Stimulated activated CD4-positive, alpha-beta T cell treated with anti-CD3 and anti-CD28 coated beads, Interleukin-4, amount 100 ng/mL, for 24 hours (primary cell): ENCODE measurements at places on chromosomes 11 and 22.

GRCh38 chr11:12787847-12788246, 113.6 kb downstream of the TEAD1 start:
- DNase-seq, result no peak

- DNase-seq, result no peak
These were observed 101.4 kb upstream of the C11orf87 start for GRCh38 chr11:109320595-109320994.

GRCh38 chr22:38652859-38653258, 3.3 kb downstream of the FAM227A start:
- no peak for DNase-seq

- no peak for DNase-seq
These were observed 86.4 kb downstream of the GGTLC2 start for GRCh38 chr22:22730655-22731373.

- DNase-seq, result no peak
These were observed 67.8 kb downstream of the SHANK2 start for GRCh38 chr11:71184421-71185210.

- no peak for DNase-seq
These were observed 42.5 kb downstream of the LMO1 start for GRCh38 chr11:8221046-8221723.

GRCh38 chr22:48279461-48279756, 1517.0 kb downstream of the TBC1D22A start:
- no peak for DNase-seq

DNA sequence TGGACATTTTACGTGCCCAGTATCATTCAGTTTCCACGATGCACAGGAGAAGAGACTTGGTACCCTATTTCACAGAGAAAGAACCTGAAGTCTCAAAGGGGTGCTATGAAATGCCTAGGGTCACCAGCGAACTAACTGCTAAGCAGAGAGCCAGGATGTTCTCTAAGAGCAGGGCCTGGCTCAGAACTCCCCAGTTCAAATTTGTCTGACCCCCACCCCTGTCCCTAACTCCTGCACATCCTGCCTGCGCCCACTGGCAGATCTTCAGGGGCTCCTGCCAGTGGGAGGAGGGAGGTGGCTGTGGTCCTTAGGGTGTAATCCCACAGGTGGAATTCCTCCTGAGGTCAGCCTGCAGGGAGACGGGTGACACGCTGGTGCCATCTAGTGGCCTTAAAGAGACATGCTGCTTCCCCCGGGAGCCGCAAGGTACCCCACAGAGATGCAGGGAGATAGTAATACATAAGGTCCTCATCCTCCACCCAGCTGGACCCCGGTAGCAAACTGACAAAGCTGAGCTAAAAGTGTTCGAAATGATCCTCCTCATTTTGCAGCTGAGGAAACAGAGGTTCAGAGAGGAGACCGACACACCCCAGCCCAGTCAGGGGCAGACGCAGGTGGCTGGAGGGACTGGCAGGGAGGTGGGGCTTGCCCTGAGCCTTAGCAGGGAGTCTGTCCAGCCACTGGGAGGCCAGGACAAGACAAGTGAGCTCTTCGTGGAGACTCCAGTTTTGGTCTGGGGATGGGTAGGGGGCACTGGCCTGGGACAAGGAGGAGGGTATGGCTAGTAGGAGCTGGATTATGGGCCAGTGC, 34.1 kb downstream of the MB start:
- DNase-seq, result peak; percentile 57

- no peak for DNase-seq
These were observed 169.9 kb downstream of the KIF18A start for GRCh38 chr11:27938011-27938410.

GRCh38 chr11:66545701-66546367, at the start of gene ZDHHC24:
Gene ZDHHC24, minus strand, starts transcription at chr11:66546048. Its CDS starts 45 bp downstream, at chr11:66546003.
- DNase-seq, result peak; percentile 91

DNA sequence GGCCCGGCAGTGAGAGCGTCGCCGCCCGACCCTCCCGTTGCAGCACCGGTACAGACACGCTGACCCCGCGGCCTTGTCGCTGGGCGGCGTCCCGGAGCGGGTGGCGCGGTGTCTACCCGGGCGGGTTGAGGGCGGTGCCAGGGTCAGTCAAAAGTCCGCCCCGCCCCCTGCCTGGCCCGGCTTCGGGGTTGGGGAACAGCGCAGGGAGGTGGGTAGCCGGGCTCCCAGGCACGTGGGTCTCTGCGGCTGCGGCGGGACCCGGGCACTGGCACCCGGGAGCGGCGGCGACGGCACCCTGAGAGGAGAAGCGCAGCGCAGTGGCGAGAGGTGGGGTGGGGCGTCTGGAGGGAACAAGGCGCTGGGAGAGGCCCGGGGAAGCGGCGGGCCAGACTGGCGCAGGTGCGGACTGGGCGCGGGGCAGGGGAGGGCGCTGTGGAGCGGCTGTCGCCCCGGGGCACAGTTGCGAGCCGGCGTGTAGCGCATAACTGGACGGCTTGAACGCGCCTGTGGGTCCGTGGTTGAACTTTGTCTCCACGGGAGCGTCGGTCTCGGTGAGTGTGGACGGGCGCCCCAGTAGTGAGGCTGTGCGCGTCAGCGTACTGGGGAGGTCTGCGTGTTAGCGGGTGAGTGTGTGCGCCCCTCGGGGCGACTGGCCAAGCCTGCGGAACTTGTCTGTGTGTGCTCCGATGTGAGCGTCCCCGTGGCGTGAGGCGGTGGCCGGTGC, at the start of gene P2RY2:
TSS of gene P2RY2 (plus strand) at position 176 of the 724 bp plus-strand sequence. CDS start 15,879 bp downstream, outside the sequence.
- peak; percentile 18 for DNase-seq

DNA sequence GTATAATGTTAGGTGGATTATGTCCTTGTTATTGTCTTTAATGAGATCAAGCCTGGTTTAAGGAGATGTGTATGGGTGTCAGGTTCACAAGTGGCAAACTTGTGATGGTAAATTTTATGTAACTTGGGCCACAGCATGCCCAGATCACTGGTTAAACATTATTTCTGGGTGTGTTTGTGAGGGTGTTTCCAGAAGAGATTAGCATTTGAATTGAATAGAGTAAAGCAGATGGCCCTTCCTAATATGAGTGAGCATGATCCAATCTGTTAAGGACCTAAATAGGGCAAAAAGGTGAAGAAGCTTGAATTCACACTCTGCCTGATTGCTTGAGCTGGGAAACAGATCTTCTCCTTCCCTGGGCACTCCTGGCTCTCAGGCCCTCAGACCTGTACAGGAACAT, 20.7 kb downstream of the OR5B21 start:
- DNase-seq, result no peak

DNA sequence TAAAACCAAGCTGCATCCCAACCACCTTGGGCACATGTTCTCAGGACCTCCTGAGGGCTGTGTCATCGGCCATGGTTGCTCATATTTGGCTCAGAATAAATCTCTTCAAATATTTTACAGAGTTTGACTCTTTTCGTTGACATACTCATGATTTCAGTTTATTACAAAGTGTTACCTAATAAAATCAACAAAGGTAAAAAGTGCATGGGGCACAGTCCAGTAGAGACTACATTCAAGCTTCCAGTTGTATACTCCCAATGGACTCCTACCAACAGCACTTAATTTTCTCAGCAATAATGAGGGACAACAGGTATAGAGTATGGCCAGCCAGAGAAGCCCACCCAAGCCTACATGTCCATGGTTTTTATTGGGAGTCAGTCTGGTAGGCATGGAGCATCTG, 347.9 kb upstream of the FAT3 start:
- DNase-seq, result no peak

DNA sequence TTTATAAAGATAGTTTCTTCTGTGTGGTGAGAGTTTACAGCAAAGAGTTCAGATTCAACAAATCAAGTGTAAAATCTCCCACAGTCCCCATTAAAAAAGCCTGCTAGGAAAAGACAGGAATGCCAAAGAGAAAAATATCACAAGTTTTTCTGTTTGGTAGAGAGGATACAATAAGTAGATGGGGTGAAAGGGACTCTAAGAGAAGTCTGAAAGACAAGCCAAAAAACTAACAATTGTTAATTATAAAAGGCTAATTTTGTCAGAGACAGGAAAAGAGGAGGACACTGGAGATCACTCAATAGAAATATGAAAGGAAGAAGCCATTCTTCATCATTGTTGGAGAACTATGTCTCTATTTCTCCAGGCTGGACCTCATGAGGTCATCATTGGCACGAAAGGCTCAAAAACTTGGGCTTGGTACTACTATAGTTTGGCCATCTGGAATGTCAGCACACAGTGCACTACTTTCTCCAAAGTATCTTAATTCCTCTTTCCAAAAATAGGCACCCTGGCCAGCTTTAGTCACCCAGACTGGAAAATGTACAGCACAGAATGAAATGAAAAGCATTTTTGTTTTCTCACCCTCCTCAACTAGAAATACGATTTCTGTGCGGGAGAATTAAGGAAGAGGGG, 531 bp upstream of the SOX6 start:
- DNase-seq, result no peak

DNA sequence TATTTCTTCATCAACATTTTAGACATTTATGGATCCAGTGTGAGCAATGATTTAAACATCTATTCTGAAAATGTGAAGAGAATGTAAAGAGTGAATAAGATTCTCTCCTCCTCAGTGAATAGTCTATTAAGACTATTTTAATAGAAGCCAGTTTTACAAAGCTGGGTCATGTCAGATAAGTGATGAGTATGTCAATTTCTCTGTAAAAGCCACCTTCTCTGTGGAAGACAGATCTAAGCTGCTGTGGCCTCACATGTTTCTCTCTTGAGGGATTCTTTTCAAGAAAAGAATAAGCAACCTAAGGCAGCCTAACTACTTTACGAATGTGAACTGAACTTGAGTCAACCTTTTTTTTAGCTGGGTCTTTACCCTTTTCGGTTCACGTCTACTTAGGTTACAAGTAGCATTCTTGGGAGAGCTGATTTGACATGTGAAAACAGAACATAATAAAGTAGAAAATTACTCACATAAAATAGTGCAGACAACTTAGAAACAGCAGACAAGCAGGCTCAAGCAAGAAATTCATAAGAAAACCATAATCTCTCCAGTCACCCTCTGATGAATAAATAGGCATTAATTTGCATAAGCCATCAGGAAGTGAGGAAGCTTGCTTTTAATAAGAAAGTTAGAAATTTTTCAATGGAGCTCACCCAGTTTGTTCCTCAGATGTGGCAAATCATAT, 9.9 kb downstream of the CTSC start:
- DNase-seq, result no peak

- DNase-seq, result no peak
These were observed 555.0 kb downstream of the MN1 start for GRCh38 chr22:27246558-27246957.

DNA sequence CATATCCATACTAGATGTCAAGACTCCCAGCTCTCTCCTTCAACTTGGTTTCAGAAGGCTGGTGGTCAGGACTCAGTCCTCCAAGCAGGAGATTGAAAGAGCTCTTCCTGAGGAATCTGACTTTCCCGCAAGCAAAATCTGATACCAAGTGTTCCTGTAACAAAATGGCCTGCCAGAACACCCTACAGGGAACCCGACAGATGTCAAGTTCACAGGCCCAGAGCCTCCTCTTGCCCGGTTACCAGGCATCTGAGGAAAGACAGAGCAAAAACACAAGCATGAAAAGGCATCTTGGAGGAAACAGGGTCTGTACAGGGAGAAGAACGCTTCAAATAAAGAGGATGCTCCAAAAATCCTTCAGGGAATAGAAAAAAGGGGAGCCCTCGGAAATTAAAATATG, 8.7 kb upstream of the KCNJ5 start:
- no peak for DNase-seq

- DNase-seq, result no peak
These were observed 109.9 kb downstream of the NAV2 start for GRCh38 chr11:19822531-19822930.

DNA sequence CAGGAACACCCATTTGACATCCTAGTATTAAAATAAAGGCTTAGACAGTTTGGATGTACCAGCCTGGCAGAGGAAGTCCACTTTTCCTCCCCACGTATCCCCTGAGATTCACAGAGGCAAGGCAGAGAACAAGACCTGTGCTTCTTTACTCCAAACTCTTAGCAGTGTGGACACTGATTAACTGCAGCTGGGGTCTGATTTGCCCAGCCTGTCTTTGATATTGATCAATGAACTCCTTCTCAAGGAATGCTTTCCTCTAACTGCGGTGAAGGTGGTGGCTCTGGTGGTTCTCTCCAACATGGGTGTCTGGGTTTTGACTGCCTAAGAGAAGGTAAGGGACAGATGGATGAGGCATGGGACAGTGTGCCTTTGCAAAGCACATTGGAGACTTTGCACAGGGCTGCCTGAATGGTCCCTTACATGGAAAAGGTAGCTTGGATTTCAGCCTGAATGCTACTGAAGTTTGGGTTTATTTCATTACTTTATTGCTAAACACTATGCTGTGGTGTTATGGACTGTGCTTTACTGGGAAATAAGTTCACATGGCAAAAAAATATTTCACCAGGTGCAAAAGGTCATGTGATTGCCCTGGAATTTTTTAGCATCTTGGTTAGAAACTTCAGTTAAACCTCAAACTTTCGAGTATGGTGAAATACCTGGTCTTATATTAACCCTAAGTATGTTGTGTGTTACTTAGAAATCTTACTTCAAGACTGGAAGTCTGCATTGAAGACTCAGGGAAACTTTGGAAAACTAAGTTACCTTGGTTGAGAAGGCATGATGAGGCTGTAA, 1.8 kb downstream of the GAS2 start:
- DNase-seq, result no peak

GRCh38 chr22:22094921-22095320, 112.3 kb upstream of the TOP3B start:
- DNase-seq, result no peak

- DNase-seq, result no peak
These were observed at the start of gene C11orf68 for GRCh38 chr11:65918211-65919140. Gene C11orf68, minus strand, starts transcription at chr11:65919062. Its CDS starts 31 bp downstream, at chr11:65919031.

GRCh38 chr11:131692151-131692550, 321.7 kb downstream of the NTM start:
- DNase-seq, result no peak

DNA sequence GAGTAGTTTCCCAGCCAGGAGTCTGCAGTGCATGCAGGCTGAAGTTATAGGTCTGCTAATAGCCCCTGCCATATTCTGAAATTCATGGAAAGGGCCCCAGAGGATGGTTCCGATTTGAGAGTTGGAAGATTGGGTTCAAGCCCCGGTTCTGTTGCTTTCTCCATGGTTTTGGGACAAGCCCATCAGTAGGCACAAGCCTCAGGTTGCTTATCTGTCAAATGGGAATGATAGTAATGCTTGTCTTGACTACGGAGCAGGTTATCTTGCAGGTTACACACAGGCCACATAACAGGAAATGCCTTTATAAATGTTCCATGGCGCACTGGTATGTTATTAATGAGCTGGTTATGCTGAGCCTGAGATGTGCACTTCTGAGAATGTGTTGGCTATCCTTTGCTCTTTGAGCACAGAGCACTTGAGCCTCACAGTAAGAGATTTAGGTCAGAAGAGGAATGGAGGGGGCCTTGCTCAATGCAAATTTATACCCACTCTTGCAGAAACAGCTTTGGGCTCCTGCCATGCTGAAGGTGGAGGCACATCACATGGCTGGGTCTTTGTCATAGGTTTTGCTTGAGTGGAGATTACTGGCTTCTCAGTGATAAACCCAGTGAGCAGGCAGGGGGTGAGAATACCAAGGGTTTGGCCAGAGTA, 47.1 kb downstream of the ZNRF3 start:
- DNase-seq, result no peak

GRCh38 chr22:20523086-20523983, 15.9 kb downstream of the MED15 start:
- DNase-seq, result peak; percentile 20

DNA sequence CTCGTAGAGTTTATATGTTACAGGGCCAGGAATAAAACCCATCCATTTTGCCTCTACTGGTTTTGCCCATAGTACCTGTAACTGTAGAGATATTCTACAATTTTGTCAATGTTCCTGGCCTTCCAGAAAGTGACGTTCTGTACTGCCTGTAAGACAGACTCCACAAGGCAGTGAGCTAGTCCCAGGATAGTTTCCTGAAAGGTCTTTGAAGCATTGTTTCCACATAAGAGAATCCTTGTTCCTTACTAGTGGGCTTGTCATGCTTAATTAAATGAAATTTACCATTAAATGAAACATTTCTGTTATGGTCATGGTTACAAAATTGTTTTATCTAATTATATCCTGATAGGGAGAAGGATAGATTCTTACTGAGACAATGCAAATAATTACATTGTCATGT, 80.4 kb downstream of the HSD17B12 start:
- DNase-seq, result no peak
